CD4-positive, alpha-beta T cell treated with Interleukin-10 for 1 hour (primary cell): ENCODE measurements at places on chromosomes 7 and 10.

DNA sequence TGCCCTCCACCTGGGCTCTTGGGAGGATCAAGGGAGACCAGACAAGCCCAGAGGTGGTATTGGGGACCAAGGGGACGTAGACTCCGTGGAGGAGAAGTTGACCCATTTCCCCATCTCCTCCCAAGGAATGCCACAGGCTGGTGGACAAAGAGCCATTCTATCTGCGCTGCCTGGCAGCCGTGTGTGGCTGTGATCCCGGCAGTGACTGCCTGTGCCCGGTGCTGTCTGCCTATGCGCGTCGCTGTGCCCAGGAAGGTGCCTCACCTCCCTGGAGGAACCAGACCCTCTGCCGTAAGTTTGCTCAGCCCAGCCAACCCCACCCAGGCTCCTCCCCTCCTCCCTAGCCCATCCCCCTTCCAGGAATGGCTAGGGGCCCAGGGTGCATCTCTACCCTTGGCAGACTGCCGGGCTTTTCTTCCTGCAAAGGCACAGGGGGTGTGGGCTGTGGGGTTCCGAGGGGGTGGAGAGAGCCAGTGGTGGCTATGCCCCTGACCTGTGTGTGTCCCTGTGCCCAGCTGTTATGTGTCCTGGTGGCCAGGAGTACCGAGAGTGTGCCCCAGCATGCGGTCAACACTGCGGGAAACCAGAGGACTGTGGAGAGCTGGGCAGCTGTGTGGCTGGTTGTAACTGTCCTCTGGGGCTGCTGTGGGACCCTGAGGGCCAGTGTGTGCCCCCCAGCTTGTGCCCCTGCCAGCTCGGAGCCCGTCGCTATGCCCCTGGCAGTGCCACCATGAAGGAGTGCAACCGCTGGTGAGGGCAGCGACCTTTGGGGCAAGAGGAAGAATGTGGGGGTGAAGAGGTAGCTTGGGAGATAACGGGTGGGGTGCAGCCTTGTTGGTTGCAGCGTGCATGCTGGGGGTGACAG is 10.2 kb upstream of the ZNF467 start:
- no peak for DNase-seq

DNA sequence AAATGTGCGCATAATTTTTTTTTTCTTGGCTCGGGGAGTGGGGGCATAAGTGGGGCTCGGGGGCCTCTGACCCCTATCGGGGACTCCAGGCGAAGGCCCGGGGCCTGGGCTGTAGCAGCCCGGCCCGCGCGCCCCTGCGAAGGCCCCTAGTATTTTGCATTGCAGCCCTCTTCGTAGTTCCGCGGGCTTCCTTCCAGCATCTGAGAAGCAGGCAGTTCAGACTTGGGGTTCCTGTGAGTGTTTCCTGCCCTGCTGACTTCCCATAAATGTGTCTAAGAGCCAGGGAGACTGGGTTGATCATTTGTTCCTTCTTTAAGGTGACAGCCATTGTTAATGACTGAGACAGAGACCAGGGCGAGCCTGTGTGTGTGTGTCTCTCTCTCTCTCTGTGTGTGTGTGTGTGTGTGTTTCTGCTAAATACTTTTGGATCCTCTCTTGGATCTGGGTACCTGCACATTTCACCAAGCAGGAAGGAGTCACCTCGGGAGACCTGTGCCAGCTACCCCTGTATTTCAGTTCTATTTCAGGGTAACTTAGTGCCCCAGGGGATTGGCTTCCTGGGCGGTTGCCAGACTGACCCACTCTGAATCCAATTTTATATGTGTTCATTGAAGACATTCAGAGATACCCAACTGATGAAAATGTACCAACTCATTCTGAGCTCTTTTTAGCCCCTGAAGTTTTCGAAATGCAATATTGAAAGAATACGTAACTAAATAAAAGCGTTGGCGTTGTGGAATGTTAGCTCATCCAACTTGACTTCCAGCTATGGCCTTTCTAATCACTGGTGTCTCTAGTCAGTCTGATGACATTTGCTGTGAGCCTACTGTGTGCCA is 805 bp downstream of the MSRB2 start:
- peak; percentile 54 for DNase-seq

DNA sequence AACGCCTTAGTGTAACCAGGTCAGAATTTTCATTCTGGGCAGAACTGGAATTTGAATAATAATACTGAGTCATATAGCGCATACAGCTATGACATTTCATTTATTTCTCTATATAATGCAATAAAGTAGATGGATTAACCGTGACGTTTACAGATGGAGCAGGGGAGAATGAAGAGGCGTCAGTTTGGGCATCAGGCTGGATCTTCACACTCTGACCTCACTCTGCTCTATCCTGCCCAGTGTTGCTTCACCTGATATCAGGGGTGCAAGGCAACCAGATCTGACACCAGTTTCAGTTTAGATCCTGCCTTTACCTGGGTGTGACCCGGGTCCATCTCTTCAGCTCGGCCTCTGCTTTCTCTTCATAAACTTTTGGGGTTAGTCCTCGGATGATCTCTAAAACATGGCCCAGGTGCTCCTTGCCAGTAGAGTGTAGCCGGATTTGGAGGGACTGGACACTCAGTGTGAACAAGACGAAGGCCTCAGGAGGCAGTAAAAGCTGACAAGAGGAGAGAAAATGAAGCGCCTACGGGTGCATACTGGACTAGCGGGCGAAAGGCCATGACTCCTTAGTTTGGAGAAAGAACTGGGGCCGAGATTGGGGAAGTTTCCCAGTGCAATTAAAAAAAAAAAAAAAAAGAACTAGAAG is 1.4 kb upstream of the ZYX start:
- peak; percentile 34 for DNase-seq

DNA sequence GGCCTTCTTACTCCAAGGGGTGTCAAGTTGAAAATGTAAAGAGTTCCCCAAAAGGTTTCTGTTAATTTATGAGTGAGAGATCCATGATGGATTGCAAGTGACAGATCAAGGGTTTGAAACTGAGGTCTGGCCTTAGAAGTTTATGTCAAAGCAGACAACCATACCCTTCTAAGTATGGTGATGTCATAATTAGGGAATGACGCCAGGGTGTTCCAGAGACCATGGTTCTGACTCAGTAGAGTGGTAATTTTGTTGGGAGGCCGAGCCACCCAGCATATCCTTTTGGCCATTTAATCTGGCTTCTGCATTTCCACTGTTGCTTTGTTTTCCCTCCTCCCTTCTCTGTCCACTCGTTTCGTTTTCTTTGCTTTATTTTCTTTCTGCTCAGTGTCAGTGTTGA is 2.7 kb downstream of the TRUB1 start:
- no peak for DNase-seq

DNA sequence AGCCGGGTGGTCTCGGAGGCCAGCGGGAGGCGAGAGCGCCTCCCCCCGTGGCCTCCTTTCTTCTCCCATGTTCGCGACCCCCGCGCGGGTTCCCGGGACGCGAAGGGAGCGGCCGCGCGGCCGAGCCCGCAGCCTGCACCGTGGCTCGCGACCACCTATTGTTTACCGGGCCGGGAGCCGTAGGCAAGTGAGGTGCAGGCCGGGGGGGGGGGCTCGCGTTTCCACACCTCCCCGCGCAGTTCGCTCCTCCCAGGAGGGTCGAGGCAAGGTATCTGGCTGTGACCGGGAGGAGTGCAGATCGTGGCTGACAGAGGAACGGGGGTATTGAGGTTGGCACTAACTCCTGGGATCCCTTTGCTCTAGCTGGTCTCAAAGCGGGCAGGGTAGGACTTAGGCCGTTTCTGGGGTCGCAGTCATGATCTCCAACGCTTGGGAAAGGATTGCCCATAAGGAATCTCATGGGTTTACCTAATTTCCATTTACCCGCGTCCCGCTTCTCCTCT is 734 bp downstream of the PTPN12 start:
- DNase-seq, result peak; percentile 16
